IPS-NIHi11 (cell line): ENCODE measurements at places on chromosomes 1 and 21.

- DNase-seq: no peak
Observed at GRCh38 chr1:32701421-32701911, 1.1 kb downstream of the SYNC start.

- no peak for DNase-seq
Observed at GRCh38 chr21:29386803-29387202, 88.1 kb downstream of the BACH1 start.

- DNase-seq: no peak
Observed at GRCh38 chr21:38037416-38037815, 121.2 kb upstream of the KCNJ6 start.

GRCh38 chr1:75341537-75341936 is 207.3 kb downstream of the LHX8 start:
- no peak for DNase-seq

- DNase-seq: no peak
Observed at GRCh38 chr1:61253912-61254633, 171.7 kb downstream of the NFIA start.

GRCh38 chr21:29235714-29236197 is 63.0 kb upstream of the BACH1 start:
- no peak for DNase-seq

- DNase-seq: no peak
Observed at GRCh38 chr1:229225331-229225782, 45.6 kb upstream of the RAB4A start.

DNA sequence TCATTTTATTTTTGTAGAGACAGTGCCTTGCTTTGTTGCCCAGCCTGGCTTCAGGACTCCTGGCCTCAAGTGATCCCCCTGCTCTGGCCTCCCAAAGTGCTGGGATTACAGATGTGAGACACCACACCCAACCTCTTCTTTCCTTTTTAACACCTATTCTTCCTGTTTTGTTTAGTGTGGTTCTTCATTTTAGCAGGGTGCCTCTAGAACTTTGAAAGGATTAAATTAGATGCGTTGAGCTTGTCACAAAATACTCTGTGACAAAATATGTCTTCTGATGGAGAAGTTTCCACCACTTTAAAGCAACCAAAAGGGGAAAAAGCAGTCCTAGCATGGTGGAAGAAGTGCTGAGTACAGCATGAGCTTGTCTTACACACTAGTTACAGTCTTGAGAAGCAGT is 42.0 kb downstream of the CDC14A start:
- no peak for DNase-seq

DNA sequence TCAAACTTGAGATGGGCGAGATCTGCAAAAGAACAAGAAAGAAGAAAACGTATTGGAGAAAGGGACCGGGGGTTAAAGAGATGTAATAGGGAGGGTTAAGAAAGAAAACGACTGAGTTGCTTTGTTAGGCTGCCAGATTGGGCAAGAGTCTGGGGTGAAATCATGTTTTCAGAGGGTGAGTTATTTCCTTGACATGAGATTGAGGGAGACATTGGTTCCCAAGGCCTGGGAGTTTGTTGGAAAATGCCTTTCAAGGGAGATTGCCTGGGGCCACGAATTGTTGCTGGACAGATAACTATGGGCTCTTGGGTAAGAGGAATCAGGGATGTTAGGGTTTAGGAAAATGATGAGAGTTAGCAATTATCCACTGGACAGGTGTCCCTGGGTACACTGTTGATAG is 776 bp upstream of the CADM3 start:
- no peak for DNase-seq

DNA sequence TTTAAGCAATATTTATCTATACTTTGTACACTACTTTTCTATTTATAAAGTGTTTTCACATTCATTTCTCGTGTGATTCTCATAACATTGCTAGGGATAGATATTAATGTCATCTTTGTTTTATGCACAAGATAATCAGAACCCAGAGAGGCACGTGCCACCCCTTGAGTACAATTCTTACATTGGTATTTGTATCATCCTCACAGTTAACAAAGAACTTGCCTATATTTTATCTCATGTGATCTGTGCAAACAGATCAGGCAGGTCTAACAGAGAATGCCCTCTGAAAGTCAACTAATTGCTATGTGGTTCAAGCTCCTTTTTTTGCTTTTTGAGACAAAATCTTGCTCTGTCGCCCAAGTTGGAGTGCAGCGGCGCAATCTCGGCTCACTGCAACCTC is 604.5 kb downstream of the LMO4 start:
- no peak for DNase-seq

DNA sequence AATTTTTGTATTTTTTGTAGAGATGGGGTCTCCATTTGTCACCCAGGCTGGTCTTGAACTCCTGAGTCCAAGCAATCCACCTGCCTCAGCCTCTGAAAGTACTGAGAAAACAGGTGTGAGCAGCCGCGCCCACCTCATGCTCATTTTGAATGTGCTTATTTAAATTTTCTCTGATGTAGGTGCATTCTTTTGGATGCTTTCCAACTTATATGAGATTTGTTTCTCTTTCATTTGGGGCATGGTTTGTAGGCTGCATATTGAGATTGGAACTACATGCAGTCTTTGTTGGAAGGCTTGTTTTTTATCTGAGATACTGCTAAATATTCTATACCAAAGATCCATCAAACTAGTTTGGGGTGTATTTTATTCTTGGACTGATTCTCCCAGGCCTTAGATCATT is 81.0 kb upstream of the IVNS1ABP start:
- no peak for DNase-seq

DNA sequence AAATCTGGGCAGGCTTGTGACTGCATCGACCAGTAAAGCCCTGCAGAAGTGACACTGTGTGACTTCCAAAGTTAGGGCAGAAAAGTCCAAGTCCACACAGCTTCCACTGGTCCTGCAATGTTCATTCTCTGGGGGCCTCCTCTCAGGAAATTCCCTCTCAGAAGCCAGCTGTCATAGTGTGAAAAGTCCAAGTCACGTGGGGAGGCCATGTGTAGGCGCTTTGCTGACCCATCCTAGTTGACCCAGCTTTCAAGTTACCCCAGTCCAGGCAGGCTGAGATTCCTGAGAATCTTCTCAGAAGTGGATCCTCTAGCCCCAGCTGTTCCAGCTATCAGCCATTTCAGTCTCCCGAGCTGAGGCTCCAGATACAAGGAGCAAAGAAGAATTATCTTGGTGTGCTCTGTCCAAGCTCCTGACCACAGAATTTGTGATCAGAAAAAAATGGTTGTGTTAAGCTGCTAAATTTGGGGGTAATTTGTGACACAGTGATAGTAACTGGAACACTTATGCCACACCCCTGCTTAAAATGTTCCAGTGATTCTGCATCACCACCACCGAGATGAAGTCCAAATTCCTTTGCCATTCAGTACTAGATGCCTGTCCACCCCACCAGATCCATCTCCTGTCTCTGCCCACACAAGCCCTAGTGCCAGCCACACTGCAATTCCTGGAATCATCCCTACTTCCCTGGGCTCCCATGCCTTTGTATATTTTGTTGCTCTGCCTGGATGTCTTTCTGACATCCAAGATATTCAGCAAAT is 2.5 kb upstream of the STUM start:
- no peak for DNase-seq

DNA sequence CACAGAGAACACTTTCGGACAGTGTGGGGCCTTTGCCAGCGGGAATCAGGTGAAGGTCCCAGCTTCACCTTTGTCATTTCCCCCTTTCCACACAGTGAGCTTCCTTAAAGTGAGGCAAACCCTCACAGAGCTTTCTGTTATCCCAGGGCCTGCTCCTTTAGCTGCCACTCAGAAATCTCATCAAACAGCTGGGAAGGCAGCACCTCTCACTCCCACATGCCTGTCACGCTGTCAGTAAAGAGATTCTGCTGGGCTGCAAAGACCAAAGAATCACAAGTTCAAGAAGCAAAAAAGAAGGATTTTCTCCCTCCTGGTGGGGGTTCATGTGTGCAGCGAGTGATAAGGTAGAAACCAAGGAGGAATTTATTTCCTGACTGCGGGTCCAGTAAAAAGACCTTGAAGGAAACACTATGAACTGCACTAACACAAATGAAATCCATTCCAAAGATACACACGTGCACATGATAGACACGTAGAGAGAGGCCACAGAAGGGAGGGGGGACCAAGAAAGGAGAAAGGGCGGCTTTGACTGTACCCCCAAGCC is 44.0 kb downstream of the HTR6 start:
- DNase-seq: no peak
